CD4-positive, alpha-beta T cell treated with Interleukin-4 for 1 hour (primary cell): ENCODE measurements at places on chromosomes 11 and 22.

GRCh38 chr22:41478473-41478872, 9.6 kb downstream of the ACO2 start:
- no peak for DNase-seq

- no peak for DNase-seq
Measured at GRCh38 chr11:33687733-33688479, 12.7 kb downstream of the C11orf91 start.

DNA sequence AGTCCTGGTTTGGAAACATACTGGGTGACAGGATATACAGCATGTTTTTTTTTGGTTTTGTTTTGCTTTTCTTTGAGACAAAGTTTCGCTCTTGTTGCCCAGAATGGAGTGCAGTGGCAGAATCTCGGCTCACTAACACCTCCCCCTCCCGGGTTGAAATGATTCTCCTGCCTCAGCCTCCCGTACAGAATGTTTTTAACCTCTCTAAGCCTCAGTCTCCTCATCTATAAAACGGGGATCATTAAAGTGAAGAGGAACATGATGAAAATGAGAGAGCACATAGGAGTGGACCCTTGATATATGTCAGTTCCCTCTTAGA, 28.1 kb upstream of the SCARF2 start:
- DNase-seq: no peak

DNA sequence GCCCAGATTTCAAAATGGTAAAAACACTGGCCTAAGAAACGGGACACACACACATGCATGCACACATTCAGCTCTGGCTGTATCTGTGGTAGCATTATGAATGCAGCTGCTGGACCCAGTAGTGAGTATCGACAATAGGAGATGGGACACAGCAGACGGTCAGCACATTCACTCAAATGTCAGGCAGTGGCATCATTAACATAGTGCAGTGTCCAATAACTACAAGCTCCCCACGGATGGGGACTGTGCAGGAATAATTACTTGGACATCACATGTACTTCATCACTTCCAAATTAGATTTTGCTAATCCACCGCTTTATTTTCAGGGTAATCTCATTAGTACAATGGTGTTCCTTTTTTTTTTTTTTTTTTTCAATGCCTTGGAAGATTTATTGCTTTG, 109.5 kb downstream of the FANCF start:
- DNase-seq: no peak

DNA sequence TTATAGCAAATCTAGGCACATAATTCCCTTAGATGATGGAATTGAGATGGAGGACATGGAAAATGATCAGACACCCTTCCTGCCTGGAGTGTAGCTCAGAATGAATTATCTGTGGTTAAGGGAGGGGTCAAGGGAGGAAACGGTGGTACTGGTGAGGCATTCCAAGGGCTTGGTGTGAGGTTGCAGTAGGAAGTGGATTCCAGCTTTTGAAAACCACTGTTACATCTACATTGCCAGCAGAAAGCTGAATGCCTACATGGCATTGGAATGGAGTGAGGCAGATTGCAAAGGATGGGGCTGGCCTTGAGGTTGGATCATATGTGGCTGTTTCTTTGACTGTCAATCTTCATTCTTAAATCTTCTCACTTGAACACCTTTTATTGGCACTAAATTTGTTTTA, 684.4 kb downstream of the NTM start:
- no peak for DNase-seq

- no peak for DNase-seq
Measured at GRCh38 chr11:20762980-20763379, 93.6 kb downstream of the NELL1 start.

GRCh38 chr11:45145379-45146071, 914 bp upstream of the PRDM11 start:
- DNase-seq: no peak

- DNase-seq: no peak
Measured at GRCh38 chr11:10650630-10651029, 42.9 kb downstream of the IRAG1 start.

DNA sequence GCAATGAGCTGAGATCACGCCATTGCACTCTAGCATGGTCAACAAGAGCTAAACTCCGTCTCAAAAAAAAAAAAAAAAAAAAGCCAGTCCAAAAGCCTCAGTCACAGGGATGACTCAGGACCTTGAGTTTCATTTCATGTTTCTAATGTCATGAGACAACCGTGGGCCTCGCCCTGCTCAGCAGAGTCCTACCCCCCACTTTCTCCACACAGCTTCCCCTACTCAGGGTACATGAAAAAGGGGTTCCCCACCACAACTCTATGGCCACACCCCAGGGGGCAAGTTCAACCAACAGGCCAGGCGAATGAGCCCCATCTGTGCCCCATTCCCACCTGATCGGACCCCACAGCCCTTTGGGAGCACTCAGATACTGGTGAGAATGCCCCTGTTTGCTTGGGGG, 24.3 kb upstream of the ADA2 start:
- peak; percentile 27 for DNase-seq

- DNase-seq: no peak
Measured at GRCh38 chr22:22711532-22711913, 67.1 kb downstream of the GGTLC2 start.

- DNase-seq: no peak
Measured at GRCh38 chr11:64306876-64307622, 1.7 kb downstream of the ESRRA start.

DNA sequence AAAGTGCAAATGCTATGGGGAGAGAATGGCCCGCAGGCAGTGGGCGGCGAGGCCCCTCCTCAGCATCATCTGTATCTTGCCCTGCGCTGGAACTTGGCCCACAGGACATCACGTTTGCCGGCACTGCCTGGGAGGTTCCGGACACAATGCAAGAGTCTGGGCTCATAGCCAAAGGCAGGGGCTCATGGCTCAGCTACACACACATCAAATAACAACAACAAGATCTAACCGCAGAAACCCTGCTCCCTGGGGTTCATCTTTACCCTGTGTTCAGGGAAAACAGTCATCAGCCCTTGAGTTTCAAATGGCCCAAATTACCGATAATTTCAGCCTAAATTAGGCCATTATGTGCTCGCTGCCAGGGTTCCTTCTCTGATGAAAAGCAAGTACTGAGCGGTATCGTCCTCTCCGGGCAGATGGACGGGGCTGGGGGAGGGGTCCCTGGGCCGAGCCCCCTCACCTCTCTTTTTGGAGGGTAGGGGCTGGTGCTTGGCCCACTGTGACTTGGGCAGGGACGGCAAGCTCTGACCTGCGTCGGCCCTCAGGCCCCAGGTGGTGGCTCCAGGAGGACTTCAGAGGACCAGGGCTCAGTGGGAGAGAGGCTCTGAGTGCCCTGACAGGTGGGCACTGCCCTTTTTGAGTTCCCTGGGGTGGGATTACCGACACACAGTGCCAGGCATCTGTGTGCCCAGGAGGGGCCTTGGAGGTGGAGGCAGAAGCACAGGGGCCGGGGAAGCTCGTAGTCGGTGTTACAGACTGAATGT, 25.0 kb upstream of the GAL start:
- no peak for DNase-seq

DNA sequence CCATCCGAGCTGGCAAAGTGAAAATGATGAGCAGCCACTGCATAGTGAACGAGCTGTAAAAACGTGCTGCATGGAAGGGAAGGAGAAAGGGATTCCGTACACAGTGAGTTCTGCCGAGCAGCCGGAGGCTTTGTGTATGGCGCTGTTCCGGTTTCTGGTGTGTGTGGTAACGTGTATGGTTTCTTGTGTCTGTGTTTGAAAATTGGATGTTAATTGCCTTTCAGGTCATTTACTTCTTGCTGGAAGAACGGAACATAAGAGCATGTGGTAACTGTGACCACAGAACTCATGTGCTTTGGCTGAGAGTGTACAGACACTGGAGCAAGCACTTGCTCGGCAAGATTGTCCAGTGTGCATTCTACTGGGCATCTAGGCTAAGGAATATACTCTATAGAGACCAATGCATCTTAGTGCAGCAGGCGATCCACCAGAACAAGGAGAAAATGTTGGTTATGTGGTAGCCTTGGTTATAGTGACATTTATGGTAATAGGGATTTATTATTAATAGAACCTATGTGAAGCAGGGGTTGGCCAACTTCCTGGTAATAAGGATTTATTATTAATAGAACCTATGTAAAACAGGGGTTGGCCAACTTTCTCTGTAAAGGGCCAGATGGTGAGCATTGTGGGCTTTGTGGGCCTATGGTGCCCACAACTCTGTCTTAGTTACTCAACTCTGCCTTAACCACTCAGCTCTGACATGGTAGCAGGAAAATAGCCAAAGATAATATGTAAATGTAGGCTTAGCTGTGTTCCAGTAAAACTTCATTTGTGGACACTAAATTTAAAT, 49.2 kb downstream of the GRAMD1B start:
- no peak for DNase-seq

- no peak for DNase-seq
Measured at GRCh38 chr11:110860461-110860860, 148.2 kb upstream of the ARHGAP20 start.

DNA sequence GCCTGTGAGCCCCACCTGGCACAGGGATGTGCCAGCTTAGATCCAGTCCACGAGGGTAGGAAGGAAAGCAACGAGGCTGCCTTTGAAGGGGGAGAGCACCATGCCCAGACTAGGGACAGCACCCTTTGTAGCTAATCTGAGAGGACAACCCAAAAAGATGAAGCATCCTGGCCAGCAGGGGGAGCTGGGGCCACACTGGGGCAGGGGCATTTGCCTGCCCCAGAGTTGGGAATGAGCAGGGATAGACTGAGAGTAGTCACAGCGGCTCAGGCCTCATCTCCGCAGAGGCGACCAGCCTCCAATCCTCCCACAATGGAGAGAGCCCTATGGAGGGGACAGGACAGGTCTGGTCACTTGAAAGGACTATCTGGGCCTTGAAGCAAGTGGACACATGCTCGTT, 16.4 kb downstream of the LMO1 start:
- no peak for DNase-seq

DNA sequence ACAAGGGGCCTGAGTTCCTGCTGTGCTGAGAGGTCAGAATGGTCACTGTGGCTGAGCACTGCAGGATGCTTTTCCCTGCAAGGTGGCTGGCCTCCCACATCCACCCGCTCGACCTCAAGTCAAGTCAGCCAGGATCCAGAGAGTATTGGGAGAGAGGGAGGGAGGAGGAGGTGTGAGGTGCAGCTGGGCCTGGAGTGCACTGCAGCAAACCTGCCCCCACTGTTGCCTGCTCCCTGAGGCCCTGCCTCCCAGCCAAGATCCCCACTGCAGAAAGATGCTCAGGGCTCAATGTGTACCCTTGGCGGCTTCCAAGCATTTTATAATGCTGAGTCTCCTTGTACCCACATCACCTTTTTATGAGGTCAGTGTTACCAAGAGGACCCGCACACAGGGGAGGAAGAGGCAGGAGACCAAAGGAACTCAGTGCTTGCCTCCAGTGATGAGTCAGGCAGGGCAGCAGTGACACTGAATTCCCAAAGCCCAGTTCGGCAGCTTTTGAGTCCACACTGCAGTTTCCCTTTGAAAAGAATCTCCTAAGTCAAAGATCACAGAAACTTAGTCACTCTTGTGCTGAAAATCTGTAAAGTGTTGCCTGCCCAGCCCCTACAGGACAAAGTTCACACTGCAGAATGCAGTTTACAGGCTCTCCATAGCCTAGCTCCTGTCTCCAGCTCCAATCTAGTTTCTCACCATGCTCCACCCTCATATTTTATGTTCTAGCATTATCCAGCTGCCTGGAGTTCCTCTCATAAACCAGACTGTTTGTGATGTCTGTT, 3.1 kb downstream of the ENDOD1 start:
- peak; percentile 20 for DNase-seq

DNA sequence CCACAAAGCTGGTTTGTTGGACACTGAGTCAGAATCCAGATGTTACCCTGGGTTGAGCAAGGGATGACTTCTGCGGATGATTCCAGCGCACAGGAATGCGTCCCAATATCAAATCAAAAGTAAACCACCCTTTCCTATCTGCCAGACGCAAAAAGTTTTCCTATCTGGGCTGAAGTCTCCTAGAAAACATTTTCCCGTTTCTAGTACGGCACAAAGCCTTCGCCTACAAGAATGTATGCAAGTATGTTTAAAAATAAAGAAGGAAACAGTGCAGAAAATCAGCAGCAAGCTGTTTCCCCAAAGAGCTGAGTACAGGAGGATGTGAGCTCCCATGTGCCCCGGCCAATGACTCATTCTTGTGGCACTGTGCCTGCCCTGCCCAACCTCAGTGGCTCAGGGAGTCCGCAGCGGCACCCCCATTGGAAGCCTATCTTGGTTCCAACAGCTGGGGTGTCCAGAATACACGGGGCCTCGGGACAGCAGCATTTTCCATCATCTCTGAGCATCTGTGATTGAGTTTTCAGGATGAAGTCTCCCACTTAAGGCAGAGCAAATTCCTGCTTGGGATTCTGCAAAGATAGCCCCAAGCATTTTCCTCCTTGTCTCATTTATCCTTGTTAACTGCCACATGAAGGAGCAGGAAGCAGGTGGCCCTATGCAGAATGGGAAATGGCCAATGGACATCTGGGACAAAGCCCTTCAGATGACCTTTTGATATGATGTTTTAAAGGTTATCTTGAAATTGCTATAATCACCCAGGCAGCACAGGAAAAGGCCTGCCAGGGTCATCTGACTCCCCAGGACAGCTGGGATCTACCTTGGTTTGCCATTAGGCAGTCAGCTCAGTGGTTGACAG, 17.5 kb downstream of the KCNJ5 start:
- DNase-seq: no peak

- no peak for DNase-seq
Measured at GRCh38 chr11:43447151-43447550, 88.4 kb downstream of the TTC17 start.

- no peak for DNase-seq
Measured at GRCh38 chr22:48884324-48884723, 943.3 kb downstream of the BRD1 start.

GRCh38 chr11:44920451-44920850, 30.2 kb downstream of the TP53I11 start:
- no peak for DNase-seq

GRCh38 chr11:108985945-108986279, 321.0 kb downstream of the DDX10 start:
- no peak for DNase-seq

DNA sequence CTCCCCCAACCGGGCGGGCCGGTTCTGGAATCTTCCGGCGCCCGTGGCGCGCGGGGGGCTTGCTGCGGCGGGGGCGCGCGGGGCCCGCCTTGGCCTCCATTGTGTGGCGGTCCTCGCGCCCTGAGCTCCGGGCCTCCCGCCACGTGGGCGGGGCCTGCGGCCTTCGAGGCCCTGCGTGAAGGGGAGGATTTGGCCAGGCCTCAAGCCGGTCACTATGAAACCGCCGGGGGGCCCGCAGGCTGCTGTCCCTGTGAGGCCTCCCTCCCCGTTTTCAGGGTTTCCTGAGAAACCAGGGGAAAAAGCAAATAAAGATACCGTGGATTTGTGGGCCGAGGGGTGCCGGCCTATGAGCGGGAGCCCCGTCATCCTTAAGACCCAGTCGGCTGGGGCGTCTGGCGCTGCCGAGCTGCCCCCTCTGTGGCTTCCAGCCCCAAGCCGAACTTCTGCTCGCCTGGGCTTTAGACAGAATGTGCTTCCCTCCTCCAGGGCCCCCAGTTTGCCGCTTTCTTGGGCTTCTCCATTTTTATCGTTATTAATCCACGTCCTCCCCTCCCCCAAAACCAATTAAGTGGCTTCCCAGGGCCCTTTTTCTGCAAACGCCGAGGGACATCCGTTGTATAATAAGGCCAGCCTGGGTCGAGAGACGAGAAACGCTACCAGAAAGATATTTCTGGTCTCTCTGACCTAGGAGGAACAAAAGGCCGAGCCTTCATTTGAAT, 602 bp downstream of the EWSR1 start:
- peak; percentile 33 for DNase-seq
